ENCODE measurements at places on chromosomes 11 and 22.

GRCh38 chr22:32532820-32533128 lies 58.2 kb downstream of the FBXO7 start:
- DNase-seq = no peak

GRCh38 chr22:19810381-19811201 lies 44.1 kb downstream of the GNB1L start:
- peak; percentile 76 for DNase-seq

- peak; percentile 9 for DNase-seq
Measured at GRCh38 chr11:125569915-125570621, 791 bp downstream of the EI24 start.

DNA sequence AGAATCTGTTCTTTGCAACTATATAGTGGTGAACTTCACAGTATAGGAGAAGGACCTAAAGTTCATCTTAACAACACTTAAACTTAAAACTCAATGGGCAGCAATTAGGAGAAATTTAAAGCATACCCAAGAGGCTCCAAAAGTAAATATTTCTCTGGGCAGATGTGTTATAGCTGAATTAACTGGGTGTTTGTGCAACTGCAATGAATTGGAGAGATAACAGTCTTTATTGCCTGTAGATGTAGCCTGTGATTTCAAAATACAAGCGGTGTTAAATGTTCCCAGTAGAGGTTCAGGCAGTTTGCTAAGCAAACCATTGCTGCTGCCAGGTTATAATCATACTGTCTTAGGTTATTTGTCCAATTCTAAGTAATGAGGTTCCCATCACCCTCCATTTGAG lies 294.1 kb upstream of the MTNR1B start:
- DNase-seq = no peak

DNA sequence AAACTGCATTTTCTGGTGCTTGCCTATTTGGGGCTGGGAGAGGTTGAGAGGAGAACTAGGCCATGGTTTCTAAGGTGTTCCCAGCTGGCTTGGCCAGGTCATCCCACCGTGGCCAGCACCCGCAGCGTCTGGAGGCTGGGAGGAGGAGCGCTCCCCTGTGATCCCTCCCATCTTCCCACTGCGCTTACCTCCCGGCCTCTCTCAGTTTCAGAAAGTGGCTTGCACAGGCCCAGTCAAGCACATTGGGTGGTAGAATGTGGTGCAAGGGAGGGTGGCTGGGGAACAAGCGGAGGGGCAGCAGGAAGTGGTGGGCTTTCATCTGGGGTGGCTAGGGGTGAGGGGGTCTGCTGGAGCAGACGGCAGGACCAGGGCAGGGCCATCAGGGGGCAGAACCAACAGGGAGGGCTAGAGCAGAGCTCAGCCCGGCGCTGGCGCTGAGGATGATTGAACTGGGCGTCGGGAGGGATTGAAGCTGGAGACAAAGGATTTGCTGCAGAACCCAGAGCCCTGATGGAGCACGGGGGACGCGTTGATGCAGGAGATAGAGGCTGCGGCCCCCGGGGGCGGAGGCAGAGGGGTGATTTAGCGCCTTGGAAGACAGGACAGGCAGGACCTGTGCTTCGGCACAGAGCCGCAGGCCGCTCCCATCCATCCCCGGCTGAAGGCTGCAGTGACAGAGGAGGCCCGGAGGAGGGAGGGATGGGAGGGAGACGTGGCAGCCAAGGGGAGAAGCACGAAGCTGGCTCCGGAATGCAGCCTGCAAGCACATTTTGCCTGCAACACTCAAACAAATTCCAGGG lies 76.0 kb downstream of the TRIM29 start:
- DNase-seq = peak; percentile 8

DNA sequence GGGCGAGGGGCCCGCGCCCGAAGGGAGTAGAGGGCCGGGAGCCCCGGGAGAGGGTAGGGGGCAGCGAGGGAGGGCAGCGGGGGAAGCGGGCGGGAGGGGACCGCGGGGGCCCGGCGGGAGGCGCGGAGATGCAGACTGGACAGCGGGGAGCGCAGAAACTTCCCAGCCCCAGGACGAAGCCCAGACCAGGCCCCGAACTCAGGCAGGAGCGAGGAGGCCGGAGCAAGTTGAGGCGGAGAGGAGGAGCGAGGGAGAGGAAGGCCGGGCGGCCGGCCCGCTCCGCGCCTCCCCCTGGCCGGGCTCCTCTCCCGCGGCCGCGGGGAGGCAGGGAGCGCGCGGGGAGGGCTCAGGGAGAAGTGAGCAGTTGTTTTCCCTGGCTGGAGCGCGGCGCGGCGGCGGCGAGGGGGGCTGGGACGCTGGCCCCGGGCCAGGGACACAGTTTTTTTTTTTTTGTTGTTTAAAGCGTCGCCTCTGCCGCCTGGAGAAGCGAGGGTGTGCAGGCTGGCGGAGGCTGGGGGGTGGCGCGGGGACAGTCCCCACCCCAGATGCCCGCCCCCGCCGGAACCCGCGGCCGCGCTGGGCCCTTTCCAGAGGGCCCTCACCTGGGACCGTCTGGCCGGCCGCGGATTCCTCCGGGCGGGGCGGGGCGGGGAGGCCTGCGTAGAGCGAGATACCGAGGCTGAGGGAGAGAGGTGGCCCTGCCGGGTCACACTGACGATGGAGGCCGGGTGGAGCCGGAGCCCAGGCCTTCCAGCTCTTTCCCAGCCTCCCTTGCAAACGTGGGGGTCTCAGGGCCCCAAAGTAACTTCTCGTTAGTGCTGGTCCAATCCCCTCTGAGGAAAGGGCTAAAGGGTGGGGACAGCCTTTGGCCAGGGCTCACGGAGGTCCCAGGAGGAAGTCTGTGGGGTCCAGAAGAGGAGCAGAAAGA lies at the start of gene LTBP3:
Gene LTBP3 (minus strand): TSS at position 358 of the 928 bp plus-strand sequence. CDS start 400 bp downstream, outside the sequence.
- peak; percentile 88 for DNase-seq

DNA sequence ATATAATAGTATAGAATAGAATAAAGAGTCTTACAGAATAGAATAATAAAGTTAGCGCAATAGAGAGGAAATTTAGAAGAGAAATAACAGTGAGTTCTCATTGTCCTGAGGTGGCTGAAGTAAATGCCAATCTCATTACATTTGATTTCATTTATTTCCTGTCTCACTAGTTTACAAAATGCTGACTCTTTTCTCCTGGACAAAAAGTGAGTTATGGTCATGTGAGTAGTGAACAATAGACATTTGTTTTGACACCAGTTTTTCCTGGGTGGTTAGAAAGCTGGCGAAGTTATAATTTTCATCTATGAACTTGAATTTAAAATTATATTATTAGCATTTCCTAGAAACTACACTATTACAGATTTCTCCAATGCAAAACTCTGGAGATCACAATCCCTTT lies 143.7 kb downstream of the TYR start:
- no peak for DNase-seq

- peak; percentile 69 for DNase-seq
Measured at GRCh38 chr11:4181782-4182721, 87.5 kb downstream of the RRM1 start.

DNA sequence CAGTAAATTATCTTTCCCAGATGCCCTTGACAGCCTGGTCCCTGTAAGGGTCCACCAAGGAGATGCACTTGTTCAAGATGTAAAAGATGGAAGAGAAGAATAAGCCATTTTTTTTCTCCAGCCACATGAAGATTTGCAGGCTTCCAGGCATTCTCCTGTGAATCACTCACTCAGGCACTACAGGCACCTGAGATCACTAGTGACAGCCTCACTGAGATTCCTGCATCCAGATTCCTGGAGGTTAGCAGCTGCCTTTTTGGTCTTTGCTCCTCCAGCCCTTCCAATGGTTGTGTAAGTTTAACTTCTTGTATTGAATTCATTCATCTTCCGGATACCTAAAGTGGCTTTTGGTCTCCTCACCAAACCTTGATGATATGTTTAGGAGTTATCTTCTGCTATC lies 630.2 kb upstream of the CADM1 start:
- no peak for DNase-seq

DNA sequence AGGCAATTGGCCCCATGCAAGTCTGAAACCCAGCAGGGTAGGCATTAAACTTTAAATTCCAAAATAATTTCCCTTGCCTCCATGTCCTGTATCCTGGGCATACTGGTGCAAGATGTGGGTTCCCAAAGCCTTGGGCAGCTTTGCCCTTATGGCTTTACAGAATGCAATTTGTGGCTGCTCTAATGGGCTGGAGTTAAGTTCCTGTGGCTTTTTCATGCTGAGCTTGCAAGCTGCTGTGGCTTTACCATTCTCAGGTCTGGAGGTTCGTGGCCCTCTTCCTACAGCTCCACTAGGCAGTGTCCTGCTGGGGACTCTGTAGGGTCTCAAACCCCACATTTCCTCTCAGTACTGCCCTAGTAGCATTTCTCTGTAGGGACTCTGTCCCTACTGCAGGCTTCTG lies 15.0 kb upstream of the BIRC3 start:
- DNase-seq = no peak

GRCh38 chr11:128552783-128553661 lies 34.3 kb downstream of the ETS1 start:
- DNase-seq = no peak

DNA sequence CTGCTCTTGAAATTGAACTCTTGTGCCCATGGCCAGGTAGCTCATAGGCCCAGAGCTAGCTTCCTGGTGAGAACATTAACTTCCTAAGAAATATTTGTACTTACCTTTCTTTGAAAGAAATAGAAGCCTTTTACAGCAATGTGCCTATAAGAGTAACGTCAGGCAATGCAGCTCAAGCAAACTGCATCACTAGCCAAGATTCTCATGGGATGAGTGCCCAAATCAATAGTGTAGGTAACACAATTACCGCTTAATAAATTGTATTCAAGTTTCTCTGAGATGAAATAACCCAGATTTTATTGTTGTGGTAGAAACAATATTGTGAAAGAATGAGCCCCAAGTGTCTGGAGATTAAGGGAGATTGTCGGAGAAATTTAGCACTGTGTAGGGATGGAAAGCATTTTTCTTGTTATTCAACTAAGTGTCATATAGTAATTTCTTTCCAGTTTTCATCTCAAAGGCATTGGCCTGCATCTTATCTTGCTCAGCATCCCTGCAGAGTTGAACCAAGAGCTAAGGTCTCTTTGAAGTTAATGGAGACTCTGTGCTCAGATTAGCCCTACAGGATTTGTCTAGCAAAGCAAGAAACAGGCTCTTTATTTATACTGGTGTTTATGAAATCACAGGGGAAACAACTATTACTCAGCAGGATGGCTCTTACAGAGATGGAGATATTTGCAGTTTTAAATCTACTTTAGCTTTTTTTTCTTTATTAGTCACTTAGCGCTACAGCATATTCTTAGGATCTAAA lies 321.0 kb upstream of the PDGFD start:
- peak; percentile 66 for DNase-seq

- DNase-seq = peak; percentile 15
Measured at GRCh38 chr22:50581950-50582492, 628 bp downstream of the CHKB start.

- no peak for DNase-seq
Measured at GRCh38 chr11:102581066-102581465, 44.1 kb downstream of the MMP20 start.

DNA sequence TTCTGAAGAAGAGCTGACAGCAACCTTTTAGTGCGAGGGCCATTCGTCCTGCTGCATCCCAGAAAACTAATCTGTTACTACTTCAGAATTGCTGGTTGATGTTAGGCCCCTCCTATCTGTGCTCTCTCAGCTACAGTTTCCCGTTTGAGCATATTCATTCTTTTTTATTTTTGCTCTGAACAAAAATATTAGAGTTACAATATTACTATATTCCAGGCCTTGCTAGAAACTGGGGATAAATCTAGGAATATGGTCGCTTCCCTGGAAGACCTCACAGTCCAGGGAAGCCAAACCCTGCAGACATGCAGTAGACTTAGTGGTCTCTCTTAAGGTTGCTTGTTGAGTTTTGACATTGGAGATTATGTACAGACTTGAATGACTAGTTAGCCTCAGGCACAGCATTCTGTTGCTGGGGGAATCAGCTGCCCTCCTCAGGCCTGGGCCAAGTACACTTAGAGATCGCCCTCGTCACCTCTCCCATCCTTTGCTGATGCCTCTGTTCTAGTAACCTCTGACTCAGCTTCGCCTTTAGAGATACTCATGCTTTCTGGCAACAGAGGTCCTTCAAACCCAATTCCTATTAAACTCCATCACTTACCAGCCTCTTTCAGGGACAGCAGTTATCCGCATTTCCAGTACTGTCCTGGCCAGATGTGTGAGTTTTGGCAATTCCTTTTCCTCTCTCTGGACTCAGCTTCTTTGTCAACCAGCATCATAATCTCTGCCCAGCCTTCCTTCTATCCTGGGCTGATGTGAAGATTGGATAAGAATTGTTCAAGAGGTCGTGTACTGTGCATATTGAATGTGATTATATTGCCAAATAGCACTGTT lies 698 bp upstream of the ANAPC15 start:
- DNase-seq = no peak

GRCh38 chr11:125932301-125932700 lies 13.5 kb upstream of the VSIG10L2 start:
- DNase-seq = no peak

DNA sequence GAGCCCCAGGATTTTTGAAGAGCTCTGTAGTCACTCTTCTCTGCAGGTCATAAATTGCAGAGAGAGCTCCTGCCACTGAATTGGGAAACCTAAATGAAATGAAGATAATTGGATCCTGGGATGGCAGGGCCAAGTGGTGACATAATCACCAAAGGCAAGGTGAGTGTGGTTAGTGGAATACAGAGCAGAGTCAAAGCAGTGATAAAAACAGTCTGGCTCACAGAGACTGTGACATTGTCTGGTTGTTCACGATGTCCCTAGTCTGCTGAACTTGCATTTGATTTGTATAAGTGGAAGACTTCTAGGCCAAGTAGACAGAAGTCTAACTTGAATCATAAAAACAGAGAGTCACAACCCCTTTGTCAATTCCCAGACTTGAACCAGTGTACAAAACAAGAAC lies 26.8 kb upstream of the SPATA19 start:
- no peak for DNase-seq

DNA sequence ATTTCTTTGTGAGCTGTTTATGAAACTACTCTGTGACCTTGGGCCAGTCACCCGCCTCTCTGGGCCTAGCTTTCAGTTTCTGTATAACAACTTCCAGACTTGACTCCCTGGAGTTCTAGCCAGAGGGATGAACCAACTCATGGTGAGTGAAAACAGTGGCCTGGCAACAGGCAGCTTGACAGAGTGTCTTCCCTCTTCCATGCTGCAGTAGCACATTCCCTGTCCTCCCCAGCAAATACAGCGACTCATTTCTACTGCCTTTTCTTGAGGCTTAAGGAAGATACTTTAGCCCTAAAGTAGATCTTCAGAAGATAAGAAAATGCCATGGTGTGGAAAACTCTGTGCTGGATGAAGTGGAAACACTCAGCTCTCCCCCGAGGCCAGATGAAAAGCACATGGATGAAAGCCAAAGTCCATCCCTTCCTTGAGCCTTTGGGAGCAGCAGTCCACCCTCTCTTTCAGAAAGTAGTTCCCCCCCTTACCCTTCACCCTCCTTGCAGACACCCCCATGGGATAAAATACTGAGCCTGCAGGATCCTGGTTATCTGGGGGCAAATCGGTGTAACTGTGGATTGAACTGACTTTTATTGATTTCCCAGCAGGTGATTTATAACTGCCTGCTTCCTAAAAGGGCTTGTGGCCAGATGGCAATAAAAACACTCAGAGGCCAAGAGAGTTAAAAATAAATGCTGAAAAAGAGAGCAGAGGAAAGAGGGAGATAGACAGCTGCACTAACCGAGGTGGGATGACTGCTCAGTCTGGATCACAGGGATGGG lies 24.1 kb downstream of the IRAG1 start:
- DNase-seq = peak; percentile 69

- peak; percentile 58 for DNase-seq
Measured at GRCh38 chr11:62245271-62245753, 3.3 kb downstream of the SCGB1D2 start.

- peak; percentile 34 for DNase-seq
Measured at GRCh38 chr11:17722000-17722643, 2.8 kb downstream of the MYOD1 start.

GRCh38 chr22:35726933-35727332 lies 9.3 kb downstream of the APOL5 start:
- DNase-seq = no peak
